Panc1 (cell line): ENCODE measurements at places on chromosomes 4 and X.

DNA sequence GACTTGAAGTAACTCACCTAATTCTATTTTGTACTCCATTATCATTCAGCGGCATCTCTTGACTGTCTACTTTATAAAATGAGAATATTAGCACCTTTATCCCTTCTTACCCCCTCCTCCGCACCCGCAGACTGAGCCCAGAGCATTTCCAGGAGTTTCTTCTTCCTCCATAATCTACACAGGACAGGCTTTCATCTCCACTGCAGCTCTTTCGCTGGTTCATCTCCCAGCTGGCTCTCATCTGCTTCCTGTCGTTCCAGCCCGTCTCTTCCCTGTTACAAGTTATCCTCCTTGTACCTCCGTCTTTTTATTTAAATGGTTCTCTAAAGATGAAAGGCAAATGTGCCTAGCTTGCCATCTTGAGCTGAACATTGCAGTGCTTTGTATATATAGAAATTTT lies 39.8 kb downstream of the GALNT7 start:
- no peak for DNase-seq

DNA sequence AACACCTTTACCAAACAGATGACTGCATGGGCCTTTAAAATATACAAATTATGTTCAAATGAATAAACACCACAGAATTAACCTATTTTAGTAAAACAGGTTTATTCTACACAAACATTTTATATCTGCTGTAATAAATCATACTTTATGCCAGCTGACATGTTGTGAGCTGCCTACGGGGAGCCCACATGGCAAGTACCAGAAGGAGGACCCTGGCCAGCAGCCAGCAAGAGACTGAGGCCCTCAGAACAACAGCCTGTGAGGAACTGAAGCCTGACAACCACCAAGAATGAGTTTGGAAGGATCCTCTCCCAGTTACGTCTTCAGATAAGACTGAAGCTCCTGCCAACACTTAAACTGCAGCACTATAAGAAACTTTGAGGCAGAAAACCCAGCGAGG lies 377.0 kb downstream of the PDGFC start:
- DNase-seq: no peak

GRCh38 chr4:145960012-145960411 lies 21.4 kb upstream of the ZNF827 start:
- DNase-seq: no peak

DNA sequence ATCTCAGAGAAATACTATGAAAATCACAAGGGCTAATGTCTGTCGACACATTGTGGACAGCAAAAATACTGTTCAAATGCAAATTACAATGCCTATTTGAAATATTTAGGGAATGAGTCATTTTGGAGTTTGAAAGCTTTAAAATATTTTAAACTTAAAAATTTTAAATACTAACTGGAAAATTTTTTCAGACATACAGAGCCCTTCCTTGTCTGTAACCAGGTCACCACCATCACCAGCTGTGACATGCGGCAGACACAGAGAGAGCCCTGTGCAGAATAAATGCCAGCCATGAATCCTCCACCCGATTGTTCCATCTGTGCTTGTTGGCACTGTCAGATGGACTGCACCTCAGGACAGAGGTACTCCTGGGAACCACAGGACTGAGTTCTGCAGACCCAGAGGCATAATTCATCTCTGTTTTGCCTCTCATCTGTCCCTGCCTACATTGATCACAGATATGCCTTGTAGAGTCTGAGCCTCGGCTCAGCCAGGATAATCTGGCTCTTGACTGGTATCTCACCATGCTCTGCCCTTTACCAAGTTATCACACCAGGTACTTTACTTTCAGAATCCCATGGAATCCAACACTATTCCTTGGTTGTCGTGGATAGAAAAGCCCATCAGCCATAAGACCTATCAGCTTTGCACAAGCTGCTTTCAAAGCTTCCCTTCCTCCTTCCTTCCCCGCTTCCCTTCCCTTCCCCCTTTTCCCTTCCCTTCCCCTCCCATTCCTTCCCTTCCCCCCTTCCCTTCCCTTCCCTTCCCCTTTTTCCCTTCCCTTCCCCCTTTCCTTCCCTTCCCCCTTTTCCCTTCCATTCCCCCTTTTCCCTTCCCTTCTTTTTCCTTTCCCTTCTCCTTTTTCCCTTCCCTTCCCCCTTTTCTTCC lies 67.2 kb downstream of the TBC1D9 start:
- DNase-seq: no peak

GRCh38 chrX:10011261-10011931 lies 44.2 kb downstream of the CLDN34 start:
- DNase-seq: no peak

DNA sequence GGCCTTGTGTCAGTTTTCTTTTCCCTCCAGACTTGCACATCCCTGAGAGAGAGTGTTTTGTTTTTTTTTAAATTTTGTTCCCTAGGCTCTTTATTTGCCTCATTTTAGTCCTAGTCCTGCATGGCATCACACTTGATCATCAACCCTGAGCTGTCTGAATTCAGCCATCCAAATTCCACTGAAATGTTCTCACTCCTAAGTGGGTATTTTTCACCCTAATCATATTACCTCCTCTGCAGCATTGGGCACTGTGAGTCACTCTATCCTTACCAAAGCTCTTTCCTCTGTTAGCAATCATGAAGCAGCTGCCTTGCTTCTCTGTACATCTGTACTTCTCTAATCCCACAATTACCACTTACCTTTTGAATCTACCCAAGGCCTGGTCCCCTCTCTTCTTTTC lies 356.6 kb upstream of the MAGEB2 start:
- DNase-seq: no peak

DNA sequence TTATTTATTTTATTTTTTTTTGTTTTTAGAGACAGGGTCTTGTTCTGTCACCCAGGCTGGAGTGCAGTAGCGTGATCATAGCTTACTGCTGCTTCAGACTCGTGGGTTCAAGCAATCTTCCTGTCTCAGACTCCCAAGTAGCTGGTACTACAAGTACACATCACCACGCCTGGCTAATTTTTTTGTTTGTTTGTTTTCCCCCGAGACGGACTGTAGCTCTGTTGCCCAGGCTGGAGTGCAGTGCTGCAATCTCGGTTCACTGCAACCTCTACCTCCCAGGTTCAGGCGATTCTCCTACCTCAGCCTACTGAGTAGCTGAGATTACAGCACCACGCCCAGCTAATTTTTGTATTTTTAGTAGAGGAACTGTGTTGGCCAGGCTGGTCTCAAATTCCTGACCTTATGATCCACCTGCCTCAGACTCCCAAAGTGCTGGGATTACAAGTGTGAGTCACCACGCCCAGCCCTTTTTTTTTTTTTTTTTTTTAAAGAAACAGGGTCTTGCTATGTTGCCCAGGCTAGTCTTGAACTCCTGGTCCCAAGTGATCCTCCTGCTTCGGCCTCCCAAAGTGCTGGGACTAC lies 32.2 kb downstream of the COPS4 start:
- no peak for DNase-seq

GRCh38 chr4:88366460-88366859 lies 12.2 kb upstream of the HERC6 start:
- no peak for DNase-seq

DNA sequence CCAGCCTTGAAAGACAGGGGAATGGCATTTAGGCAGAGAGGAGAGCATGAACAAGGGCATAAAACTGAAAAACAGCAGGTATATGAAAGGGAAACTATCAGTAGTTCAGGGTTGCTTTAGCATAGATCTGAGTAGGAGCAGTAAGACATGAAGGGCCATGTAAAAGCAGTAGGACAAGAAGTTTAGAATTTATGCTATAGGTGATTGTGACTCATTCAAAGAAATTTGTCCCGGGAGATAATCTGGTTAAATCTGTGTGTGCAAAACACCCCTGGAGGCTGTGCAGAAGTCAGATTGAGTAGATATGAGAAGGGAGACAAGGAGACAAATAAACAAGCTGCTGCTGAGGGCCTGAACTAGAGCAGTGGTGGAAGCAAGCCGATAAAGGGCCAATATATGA lies 109.1 kb upstream of the BMP3 start:
- no peak for DNase-seq

DNA sequence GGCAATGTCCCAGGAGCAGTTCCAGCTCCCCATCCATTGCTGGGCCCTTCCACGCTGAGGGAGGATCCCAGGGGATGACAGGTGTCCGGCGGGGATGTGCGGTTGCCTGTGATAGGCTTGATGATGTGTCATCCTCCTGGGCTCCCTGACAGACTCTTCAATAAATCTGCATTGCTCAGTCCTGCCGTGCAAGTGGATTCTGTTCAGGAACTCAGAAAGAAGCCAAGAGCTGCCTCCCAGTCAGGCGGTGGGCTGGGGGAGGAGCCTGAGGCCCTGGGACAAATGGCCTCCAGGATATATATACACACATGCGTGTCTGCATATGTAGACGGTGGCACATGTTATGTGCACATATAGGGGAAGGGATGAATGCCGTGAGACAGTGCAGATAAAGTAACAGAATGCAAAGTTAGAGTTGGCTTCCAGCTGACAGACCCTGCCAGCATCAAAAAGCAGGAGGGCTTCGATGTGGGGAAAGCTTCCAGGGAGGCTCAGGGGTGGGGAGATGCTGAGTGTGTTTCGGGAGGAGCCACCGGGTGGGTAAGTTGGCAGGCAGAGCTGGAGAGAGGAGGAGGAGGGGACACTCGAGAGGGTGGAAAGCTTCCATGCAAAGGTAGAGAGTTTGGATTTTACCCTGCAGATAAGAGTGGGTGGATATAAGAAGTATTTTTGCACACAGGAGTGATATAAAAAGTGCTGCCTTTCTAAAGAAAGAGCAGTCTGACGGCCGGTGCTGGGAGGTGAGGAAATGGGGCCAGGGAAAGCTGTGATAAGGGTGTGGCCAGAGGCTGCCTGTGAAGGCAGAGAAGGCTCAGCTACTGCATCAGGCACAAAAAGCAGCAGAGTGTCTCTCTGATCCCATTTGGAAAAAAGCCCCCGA lies 28.5 kb upstream of the CRMP1 start:
- DNase-seq: no peak

- DNase-seq: no peak
These were observed 83.1 kb downstream of the GRIA3 start for GRCh38 chrX:123267220-123267619.

- no peak for DNase-seq
These were observed 77.8 kb downstream of the GRID2 start for GRCh38 chr4:92381616-92382015.

DNA sequence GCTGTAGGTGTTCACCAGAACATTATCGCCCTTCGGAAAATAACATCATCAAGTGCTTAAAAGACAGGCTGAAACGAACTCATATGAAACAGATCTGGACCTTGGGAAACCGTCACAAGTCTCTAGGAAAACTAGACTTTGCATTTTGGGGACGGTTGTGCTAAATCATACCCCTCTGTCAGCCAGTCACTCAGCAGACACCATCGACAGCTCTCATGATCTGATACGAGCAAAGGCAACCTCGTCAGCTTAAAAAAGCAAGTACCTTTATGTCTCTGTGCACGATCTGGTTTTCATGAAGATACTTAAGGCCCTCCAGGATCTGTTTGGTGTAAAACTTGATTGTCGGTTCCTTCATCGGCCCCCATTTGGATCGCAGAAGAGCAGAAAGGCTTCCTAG lies 48.4 kb downstream of the PDHA1 start:
- DNase-seq: no peak

- DNase-seq: no peak
These were observed 65.0 kb upstream of the NLGN4X start for GRCh38 chrX:6293716-6294115.

DNA sequence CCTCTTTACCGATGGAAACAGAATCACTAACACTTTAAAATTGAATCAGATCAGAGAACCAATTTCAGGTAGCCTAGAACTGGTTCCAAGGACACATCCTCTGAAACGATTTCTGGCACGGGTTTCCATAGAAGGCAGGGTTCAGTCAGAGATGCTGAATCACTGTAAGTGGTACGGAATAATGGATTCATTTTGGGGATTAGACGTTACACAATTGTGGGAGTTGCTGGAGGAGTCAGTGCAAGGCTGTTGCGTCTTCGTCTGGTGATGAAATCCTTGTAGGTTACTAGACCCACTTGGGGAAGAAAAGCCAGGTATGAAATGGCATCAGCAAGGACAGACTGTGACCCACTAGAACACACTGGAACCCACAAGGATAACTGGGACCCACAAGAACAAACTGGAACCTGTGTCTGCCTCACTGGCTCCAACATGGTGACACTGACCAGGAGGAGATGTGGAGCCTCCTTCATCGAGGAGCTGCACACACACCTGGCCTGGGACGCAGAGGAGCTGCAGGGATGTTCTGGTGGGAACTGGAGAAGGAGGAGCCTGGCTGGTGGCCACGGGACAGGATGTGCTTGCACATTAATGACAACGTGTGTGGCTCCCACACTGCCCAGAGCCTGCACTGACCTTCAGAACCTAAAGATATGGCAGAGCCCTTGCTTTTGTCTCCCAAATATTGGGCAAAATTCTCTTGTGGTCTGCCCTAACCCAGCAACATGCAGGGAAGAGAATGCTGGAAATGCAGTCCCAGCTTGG lies 105.1 kb downstream of the TRAPPC11 start:
- DNase-seq: no peak
